Non-pigmented ciliary epithelial cell (primary cell): ENCODE measurements at places on chromosomes 4 and X.

GRCh38 chr4:123510221-123510620 lies 113.6 kb downstream of the SPRY1 start:
- DNase-seq: no peak

- no peak for DNase-seq
Measured at GRCh38 chr4:57374866-57375595, 264.8 kb upstream of the IGFBP7 start.

GRCh38 chr4:109298279-109299010 lies 4.0 kb downstream of the COL25A1 start:
- DNase-seq: no peak

GRCh38 chrX:153509592-153509991 lies 7.8 kb upstream of the ATP2B3 start:
- DNase-seq: no peak

GRCh38 chr4:170414961-170415360 lies 325.2 kb upstream of the AADAT start:
- no peak for DNase-seq

DNA sequence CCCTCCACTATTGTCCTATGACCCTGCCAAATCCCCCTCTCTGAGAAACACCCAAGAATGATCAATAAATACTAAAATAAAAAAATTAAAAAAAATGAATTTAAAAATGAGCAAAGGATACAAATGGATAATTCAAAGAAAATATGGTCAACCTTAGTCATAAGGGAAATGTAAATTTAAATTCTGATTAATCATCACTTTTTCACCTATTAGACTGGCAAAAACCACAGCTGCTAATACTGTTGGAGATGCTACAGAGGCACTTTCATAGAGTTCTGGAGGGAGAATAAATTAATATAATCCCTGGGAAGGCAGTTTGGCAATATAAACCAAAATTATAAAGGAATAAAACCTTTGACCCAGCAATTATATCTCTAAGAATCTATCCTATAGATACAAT lies 50.3 kb downstream of the LRBA start:
- no peak for DNase-seq

DNA sequence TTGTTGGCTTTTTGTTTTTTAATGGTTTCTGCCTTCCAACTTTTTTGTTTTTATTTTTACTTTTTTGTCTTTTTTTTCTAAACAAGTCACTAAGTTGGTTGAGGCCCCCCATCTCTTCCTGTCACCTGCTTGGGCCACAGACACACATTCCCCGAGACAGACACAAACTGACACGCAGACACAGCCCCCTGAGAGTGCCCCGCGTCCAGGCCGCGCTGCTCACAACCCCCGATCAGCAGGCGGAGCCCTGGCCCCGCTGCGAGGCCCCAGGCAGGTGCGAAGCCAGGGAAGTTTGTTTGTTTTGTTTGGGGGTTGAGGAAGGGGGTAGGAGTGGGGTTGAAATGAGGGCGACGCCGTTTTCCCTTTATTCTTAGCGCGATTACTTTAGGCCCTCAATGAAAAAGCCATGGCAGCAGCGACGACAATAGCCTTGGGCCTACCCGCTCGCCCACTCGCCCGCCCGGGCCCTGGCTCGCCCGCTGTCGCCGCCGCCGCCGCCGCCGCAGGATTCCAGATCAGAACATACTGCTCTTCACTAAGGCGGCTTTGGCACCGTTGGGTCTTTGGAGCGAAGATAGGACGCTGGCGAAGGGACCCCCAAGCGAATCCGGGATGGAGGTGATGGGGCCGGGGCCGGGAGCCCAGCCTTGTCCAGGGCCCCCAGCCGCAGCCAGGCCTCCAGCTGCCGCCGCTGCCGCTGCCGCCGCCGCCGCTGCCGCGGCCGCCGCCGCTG lies 3.1 kb downstream of the PHOX2B start:
- no peak for DNase-seq

DNA sequence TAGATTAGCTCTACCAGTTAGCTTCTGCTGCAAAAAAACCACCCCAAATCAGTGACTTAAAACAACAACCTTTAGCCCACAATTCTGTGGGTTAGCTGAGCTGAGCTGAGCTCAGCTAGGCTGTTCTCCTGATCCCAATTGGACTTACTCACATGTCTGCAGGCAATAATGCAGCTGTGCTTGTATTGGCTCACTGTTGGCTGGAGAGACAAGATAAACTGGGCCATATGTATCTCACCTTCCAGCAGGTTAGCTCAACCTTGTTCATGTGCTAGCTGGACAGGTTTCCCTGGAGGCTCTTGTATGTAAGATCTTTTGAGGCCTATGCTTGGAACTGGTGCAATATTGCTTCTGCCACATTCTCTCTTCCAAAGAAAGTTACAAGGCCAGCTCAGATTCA lies 261.5 kb upstream of the ADGRL3 start:
- no peak for DNase-seq

- DNase-seq: no peak
Measured at GRCh38 chr4:12636191-12636590, 847.9 kb downstream of the RAB28 start.

DNA sequence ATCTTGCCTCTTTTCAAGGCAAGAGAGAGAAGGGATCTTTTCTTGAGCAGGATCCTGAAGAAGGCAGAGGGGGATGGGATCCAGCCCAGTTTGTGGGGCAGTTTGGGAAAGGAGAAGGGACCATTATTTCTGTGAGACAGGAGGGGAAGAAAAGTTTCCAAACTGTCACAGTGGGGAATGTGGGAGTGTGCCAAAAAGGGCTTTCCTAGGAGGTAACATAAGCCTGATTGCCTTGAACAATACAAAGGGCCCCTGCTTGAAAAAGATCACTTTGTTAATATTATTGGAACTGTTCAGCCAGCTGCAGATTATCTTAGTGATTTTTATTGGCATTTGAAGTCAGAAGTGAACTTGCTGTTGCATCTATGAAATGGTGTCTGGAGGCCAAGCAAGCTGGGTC lies 55.2 kb downstream of the MTM1 start:
- DNase-seq: no peak

DNA sequence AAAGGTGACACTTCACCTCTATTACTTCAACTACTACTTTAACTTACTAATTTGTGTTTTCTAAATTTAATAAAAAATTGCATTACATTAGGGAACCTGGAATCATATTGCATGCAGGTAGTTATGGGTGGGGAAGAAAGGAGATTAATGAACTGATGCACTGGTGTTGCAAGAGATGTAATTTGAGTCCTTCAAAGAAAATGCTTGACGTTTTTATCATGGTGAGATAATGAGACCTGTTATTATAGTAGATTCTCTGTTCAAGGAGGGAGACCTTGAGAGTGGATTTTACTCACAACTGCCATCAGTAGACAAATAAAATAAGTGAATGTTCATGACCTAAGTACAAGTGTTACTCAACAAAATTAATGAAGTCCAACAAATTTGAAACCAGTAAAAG lies 26.4 kb upstream of the MED14 start:
- DNase-seq: no peak

DNA sequence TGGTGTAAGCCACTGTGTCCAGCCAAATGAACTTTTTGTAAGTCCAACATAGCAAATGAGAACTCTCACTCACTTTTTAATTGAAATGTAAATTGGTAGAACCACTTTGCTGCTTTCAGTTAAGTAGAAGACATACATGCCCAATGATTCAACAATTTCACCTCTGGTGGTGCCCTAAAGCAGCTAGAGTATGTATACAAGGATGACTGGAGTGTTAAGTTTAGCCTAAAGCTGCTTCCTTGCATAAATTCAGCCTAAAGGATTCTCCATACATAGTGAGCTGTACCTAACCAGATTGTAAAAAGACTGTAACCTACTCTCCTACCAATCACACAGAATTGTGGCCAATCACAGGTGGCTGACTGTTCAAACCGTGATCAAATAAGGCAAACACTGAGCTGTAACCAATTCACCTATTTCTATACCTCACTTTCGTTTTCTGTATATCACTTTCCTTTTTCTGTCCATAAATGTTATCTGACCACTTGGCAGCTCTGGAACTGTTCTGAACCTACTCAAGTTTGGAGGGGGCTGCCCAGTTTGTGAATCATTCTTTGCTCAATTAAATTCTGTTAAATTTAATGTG lies 39.9 kb downstream of the PDS5A start:
- no peak for DNase-seq

DNA sequence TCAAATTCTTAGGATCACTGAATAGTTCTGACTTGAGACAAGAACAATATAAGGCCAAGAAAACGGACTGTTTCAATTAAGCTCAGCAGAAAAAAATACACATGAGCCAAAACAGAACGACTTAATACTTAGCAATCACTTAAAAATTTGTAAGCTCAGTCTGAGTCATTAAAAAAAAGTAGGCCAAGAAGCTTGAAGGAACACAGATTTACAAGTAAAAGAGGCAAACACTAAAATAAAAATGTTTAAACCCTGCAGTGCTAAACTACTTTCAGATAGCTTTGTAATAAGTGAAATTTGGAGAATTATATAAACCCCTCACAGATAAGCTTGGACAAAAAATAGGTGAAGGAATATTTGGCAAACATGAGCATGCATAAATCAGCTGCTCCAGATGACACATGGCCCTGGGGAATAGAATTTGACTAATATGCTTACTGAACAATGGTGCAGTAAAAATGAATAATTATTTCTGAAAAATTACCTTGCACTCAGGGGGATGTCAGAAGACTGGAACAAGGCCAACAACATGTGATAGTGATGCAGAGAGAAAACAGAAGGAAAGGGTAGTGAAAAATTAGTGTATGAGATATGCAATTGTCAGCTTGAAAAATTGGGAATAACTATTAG lies 49.6 kb downstream of the LNX1 start:
- DNase-seq: peak; percentile 82

DNA sequence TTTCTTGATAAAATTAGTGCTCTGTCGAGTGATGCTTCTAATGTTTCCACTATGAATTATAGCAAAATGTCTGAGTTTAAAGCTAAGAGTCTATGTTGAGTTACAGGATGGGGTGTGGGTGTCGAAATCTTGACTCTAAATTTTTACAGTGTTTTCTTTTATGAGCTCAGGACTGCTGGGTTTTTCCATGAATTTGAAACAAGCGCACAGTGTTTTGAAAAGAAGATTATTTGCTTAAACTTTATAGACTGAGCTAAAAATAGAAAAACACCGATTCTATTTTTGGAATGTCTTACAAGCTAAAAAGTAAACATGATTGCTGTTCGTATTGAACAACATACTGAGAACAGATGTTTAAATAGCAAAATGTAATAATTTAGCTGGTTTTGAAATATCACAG lies 7.5 kb downstream of the PTTG2 start:
- no peak for DNase-seq

GRCh38 chr4:123478859-123479345 lies 82.3 kb downstream of the SPRY1 start:
- DNase-seq: peak; percentile 27

- no peak for DNase-seq
Measured at GRCh38 chr4:793941-794621, 31.8 kb downstream of the CPLX1 start.

- DNase-seq: no peak
Measured at GRCh38 chr4:23061431-23061830, 368.7 kb downstream of the GBA3 start.

DNA sequence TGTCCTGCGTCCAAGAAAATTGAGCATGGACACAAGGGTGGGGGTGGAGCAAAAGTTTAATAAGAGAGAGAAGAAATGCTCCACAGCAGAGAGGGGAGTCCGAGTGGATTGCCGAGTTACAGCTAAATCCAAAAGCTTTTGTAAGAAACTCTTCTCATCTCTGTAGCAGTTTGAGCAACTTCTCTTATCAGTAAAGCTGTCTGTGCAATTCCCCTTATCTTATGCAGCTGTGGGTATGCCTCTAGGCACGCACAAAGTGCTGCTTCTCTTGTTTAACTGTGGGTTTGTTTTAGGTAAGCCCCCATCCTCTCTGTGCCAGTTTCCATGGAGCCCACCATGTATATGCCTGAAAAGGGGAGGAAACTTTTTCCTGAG lies 44.8 kb downstream of the HMGB2 start:
- no peak for DNase-seq

DNA sequence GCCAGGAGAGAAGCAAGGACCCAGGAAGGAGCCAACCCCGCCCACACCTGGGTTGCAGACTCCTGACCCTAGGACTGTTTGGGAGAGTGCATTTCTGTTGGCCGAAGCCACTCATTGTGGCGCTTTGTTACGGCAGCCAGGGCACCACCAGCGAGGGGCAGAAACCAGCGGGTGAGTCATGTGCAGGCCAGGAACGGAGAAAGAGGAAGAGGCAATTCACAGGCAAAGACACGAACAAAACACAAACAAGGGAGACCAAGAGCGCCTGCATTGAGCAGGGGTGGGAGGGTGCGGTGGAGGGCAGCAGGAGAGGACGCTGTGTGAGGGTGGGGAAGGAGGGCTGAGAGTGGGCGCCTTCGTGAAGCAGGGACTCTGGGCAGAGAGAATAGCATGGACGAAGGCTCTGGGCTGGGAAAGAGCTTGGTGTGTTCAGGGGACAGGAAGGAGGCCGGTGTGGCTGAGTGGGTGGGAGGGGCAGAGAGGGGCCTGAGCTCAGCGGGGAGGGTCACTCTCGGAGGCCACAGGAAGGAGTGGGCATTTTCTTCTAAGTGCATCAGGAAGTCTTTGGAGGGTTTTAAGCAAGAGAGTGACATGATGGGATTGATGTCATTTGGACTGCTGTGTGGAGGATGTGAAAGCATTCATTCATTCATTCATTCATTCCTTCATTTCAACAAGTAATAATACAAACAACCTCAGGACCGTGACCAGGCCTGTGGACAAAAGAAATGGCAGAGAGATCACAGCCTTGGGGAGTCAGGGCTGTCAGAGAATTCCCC lies 12.2 kb upstream of the WFS1 start:
- no peak for DNase-seq

GRCh38 chr4:15001248-15001868 lies 923 bp upstream of the CPEB2 start:
- DNase-seq: peak; percentile 80

GRCh38 chr4:16627999-16628398 lies 270.4 kb downstream of the LDB2 start:
- DNase-seq: peak; percentile 80

- DNase-seq: no peak
Measured at GRCh38 chr4:148004228-148004857, 272.5 kb downstream of the ARHGAP10 start.

DNA sequence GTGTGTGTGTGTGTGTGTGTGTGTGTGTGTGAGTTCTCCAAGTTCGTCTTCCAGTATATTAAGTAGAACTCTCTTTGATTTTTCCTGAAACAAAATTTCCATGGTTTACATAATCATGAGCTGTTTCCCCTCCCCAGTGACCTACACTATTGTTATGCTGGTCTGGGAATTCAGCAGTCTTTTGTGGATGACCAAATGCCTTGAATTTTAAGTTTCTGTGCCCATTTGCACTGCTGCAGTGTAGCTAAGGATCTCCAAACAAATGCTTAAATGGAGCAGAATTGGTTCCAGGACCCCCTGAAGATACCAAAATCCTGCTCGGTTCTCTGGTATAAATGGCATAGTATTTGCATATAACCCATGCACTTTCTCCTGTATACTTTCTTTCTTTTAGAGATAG lies 77.2 kb upstream of the SLC34A2 start:
- no peak for DNase-seq
